ENCODE measurements at places on chromosomes 4 and X. TPM values are rescaled to one million over a fixed set of nuclear protein-coding genes. Genes with fewer than 3 reads are reported as not detected.

BST1 gene
- total RNA-seq: 5.9 TPM

RAB39B gene
- 1.6 TPM for total RNA-seq

BBS12 gene
- total RNA-seq: 4.3 TPM

SYN1 gene
- total RNA-seq: 0.20 TPM

PPEF2 gene
- total RNA-seq: not detected

PASD1 gene
- total RNA-seq: not detected

Data from subcutaneous preadipocyte (primary cell).